ENCODE measurements at places on chromosomes 16 and 17. TPM values are rescaled to one million over a fixed set of nuclear protein-coding genes. Genes with fewer than 3 reads are reported as not detected.

DNA sequence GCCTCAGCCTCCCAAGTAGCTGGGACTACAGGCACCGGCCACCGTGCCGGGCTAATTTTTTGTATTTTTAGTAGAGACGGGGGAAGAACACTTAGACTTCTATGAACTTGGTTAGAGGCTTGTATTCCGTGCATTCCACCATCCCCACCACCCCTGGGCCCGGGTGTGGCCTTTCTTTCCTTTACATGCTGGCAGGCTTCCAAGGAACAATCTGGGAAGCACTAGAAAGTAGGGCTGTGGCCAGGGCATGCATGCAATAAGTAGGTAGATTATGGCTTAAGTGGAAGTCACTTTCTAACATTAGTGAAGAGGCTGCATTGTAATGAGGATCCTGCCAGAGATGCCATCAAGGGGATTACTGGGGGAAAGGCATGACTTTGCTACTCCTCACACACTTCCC lies 171.6 kb downstream of the SHISA6 start:
- DNase-seq = no peak

PLXDC1 gene
- 4.4 TPM for total RNA-seq

DNA sequence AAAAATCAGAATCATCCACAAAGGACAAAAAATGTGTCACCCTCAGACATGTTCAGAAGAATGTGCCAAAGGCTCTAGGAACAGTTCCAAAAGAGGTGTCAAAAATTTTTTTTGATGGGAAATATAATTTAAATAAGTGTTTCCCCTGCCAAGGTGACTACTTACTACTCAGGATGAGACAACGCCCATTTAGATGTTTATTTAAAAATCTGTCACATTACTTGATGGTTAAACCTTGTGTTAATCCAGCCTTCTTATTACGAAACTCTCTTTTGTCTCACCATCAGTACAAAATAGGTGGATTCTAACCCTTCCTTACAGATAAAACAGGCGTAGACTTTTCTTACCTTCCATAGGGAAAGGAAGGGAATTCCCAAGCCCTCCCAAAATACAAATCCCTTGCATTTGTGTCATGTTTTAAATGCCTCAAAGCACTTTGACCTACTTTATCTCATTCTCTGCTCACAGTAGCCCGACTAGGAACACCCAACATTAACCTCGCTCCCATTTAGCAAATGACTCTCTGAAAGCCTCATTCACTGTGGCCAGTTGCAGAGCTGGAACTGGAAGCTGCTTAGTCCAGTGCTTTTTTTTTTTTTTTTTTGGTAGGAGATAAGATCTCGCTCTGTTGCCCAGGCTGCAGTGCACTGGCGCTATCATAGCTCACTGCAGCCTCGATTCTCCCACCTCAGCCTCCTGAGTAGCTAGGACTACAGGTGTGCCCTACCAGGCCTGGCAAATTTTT lies 5.8 kb upstream of the GNA13 start:
- DNase-seq = no peak

- DNase-seq = peak; percentile 83
Observed at GRCh38 chr17:62898239-62898864, 67.7 kb upstream of the TANC2 start.

DNA sequence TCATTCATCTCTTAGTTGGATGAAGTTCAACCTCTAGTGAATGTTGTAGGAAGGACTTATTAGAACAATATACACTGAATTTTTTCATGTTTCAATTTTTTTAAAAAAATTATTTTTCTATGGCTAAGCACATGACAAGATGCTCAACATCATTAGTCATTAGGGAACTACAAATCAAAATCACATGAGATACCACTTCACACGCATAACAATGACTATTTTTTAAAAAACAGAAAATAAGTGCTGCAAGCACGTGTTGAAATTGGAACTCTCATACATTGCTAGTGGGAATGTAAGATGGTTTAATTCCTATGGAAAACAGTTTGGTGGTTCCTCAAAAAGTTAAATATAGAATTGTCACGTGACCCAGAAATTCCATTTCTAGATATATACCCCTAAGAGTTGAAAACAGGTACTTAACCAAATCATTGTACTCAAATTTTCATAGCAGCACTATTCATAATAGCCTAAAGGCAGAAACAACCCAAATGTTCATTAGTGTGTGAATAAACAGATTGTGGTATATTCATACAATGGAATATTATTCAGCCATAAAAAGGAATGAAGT lies 85.2 kb upstream of the AKTIP start:
- DNase-seq = no peak

- peak; percentile 78 for DNase-seq
Observed at GRCh38 chr16:3149630-3150345, 15.0 kb downstream of the ZNF213 start.

- no peak for DNase-seq
Observed at GRCh38 chr17:28416703-28417311, 10.8 kb upstream of the SLC46A1 start.

Data from right cardiac atrium (tissue), 5 donors.